Left colon (tissue), 2 donors: ENCODE measurements at places on chromosomes 13 and 19.

DNA sequence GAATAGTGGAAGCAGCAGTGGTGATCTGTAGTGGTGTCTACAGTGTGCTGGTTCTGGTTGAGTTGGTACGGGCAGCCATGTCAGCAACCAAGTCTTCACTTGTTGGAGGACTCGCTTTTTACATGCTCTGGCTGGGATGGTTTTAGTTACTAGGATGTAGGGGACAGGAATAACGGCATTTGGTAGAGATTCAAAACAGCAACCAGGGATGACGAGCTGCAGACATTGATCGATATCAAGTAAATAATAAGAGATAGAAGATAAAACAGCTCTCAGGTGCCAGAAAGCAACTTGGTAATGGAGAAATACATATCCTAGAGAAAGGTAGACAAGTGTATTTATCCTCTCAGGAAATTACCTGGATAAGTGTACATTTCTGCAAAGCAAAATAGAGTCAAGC, 84.3 kb downstream of the PCCA start:
- DNase-seq, result no peak

DNA sequence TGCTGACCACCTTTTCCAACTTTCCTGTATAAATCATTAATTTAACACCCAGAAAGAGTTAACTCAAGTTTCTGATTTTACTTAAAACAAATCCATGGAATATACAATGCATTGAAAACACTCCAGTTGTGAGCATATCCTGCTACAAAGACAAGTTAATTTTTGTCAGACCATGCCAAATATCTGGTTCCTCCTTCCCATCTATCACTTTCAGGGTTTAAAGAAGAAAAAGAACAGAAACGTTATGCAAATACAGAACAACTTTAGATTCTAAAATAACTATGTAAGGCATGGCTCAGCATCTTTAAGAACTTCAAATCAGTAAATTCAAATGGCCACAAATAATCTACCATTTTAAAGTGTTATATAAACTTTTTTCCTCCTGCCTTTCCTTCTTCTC, 14.9 kb downstream of the MRPS31 start:
- no peak for DNase-seq

DNA sequence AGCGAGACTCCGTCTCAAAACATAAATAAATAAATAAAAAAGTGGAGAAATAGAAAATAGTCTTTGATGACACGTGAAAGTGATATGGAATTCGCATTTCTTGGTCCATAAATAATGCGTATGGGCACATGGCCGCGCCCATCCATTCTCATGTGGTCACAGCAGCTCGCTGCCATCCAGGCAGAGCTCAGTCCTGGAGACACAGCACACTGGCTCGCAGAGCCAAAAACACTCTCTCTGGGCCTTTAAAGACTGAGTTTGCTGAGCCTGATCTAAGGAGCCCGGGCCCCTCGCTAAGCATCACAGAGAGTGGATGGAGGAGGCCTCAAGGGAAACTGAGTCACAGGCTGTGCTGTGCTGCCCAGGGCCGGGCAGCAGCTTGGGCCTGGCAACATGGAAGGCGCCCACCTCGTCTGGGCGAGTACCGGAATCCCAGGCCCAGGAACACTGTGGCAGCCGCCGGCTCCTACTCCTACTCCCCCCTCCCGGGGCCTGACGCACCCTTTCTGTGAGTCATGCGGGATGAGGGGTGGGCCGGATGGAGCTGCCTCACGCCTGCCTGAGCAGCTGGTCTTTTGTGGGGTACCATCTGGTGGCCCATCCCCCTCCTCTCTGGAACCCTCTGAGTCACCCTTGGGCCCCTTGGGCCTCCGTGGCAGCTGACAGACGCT, 28.9 kb upstream of the CACTIN start:
- DNase-seq, result no peak

DNA sequence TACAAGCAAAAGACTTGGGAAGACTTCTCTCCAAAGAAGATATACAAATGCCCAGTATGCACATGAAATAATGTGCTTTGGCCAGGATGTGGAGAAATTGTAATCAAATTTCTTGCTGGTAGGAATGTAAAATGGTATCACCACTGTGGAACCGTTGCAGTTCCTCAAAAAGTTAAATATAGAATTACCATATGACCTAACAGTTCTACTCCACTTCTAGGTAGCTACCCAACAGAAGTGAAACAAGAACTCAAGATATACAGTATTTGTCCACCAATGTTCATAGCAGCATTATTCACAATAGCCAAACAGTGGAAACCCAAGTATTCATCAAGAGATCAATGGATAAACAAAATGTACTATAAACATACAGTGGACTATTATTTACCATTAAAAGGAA, 95.0 kb upstream of the KLF5 start:
- no peak for DNase-seq

DNA sequence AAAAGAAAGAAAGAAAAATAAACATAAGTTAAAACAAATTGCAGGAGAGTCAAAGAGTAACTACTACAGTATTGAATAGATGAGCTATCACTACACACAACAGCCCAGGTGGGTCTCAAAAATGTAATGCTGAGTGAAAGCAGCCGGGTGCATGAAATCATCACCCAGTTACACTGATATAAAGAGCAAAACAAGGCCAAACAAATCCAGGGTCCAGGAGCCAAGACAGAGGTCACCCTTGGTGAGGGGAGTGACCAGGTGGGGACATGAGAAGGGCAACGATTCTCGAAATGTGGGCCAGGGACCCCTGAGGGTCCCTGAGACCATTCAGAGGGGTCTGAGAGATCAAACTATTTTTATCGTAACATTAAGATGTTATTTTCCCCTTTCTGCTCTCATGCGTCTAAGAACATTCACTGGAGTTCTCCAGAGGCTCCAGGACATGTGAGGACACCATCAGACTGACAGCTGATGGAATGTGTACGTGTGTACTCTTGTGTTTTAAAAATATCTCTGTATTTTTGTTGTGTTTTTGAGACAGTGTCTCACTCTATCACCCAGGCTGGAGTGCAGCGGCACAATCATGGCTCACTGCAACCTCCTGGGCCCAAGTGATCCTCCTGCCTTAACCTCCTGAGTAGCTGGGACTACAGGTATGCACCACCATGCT, 10.6 kb downstream of the COQ8B start:
- no peak for DNase-seq

- no peak for DNase-seq
Measured at GRCh38 chr13:43081866-43082265, 58.5 kb downstream of the DNAJC15 start.

- no peak for DNase-seq
Measured at GRCh38 chr19:13269348-13269747, 119.1 kb downstream of the IER2 start.

DNA sequence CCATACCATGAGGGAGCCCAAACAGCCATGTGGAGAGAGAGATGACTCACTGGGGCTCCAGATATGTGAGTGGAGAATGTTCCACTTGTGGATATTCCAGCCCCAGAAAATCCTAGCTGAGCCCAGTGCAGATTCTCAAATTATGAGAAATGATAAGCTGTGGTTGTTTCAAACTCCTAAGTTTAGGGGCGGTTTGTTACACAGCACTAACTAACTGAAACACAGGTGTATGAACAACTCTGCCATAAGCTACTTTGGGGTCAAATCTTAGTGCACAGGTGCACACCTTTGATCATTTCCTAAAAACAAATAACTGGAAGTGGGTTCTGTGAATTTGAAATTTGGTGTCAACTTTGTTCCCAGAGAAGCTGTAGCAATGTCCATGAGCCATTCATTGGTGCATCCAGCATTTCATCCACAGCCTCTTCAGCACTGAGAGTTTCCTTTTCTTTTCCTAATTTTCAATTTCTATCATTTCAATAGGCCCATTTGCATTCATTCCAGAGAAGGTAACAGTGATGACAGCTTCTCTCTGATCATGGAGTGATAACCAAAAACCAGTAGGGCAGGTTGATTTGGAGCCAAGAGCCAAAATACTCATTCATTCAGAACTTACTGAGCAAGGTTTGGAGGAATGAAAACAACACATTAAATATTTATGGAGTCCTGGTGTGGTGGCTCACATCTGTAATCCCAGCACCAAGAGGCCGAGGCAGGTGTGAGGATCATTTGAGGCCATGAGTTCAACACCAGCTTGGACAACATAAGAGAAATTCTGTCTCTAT, 8.8 kb upstream of the CLPP start:
- DNase-seq, result no peak

- DNase-seq, result no peak
Measured at GRCh38 chr13:42893214-42893671, 98.8 kb downstream of the EPSTI1 start.

DNA sequence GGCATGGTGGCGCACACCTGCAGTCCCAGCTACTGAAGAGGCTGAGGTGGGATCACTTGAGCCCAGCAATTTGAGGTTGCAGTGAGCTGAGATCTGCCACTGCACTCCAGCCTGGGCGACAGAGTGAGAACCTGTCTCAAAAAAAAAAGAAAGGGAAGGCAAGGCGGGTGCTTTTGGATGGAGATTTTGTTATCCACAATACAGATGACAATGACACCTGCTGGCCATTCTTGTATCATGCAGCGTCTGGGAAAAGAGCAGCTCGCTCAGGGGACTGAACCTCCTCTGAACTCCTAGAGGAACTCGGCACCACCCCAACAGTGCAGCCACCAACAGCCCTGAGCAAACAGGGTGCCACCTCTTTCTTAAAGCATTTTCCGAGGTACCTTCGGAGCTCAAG, 22.8 kb downstream of the HAUS8 start:
- peak; percentile 53 for DNase-seq
